ENCODE measurements at places on chromosomes 7 and 10.

GRCh38 chr7:126203185-126203584 is 1049.6 kb downstream of the GRM8 start:
- no peak for DNase-seq

GRCh38 chr10:75464478-75465449 is 33.3 kb downstream of the LRMDA start:
- no peak for DNase-seq

DNA sequence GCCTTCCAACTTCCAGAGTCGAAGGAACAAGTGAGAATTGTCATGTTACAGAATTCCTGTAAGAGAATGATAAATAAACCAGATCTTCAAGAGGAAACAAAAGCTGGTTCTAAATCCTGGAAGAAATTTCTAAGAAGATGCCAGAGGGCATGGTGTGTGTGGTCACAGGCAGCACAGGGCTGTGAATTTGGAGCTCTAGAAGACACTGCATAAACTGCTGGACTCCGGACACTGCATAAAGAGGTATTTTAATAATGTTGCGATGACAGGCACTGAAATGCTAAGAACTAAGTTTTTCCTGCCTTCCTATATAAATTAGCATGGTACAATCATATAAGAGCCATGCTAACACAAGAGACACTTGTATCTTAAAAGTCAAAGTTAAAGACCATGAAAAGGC is 86.0 kb downstream of the LARP4B start:
- no peak for DNase-seq

DNA sequence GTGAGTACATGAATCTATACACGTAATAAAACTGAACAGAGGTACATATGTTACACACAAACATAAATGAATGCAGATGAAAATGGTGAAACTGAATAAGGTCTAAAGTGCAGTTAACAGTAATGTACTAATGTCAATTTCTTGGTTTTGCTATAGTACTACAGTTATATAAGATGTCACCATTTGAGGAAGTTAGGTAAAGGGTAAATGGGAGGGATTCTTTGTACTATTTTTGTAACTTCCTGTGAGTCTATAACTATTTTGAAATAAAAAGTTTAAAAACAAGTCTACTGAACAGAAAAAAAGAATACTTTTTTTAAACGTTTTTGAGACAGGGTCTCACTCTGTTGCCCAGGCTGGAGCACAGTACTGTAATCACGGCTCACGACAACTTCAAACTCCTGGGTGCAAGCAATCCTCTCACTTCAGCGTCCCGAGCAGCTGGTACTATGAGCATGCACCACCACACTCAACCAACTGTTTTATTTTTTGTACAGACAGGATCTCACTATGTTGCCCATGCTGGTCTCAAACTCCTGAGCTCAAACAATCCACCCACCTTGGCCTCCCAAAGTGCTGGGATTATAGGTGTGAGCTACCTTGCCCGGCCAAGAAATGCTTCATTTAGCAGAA is 71.5 kb downstream of the WAPL start:
- no peak for DNase-seq

- no peak for DNase-seq
Observed at GRCh38 chr10:45424668-45425404, 50.8 kb downstream of the ALOX5 start.

DNA sequence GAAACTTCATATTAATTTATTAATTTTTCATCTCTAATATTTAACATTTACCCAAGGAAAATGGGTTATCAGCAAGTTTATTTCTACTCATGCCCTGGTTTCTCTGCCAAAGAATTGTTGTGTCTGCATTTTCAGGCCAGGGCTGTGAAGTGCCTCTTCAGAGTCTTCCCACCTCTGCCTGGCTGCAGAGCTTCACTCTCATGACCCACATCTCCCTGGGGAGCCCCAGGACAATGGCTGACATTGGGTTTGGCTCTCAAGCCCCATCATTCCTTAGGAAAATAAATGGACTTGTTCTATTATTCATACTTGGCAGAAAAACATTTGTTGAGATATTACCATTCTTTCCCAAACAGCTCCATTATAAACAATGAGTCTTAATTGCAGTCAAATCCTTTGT is 30.3 kb downstream of the CACNA2D1 start:
- DNase-seq = no peak

All from stimulated activated CD4-positive, alpha-beta T cell treated with anti-CD3 and anti-CD28 coated beads, Interleukin-1b, Interleukin-23, amount 100 ng/mL, for 1 hour (primary cell).